ENCODE measurements at places on chromosomes 6 and 20.

DNA sequence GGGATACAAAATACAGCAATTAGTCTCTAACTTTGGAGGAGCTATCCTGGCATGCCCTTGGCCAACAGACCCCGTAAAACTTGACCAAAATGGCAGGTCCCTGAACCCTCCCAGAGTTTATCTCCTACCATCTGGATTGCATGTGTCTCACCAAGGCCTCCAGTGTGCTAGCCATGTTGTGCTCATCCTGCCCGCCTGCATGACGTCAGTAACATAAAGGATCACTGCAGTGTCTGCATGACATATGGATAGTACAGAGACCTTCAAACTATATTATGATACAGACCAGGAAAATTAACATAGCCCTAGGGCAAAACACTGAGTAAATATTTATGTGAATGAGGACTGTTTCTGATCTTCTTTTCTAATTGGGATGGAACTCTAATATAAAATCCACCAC, 25.3 kb downstream of the CPXM1 start:
- DNase-seq: peak; percentile 53

- DNase-seq: no peak
Measured at GRCh38 chr20:53050338-53050737, 78.2 kb downstream of the TSHZ2 start.

- peak; percentile 85 for DNase-seq
Measured at GRCh38 chr6:75204959-75205775, 686 bp downstream of the COL12A1 start.

- no peak for DNase-seq
Measured at GRCh38 chr6:64258302-64258701, 622.7 kb downstream of the PHF3 start.

GRCh38 chr6:114580882-114581281, 238.1 kb upstream of the HS3ST5 start:
- no peak for DNase-seq

- DNase-seq: no peak
Measured at GRCh38 chr20:34018166-34018565, 24.5 kb downstream of the RALY start.

Measured in fibroblast of skin of abdomen (primary cell).